ENCODE measurements at places on chromosomes 7 and 10. TPM values are rescaled to one million over a fixed set of nuclear protein-coding genes. Genes with fewer than 3 reads are reported as not detected.
A peak's percentile ranks its signal among the peaks of the same experiment; 100 is the strongest.

The PRKAR2B gene
- 12.0 TPM for total RNA-seq

The WNT2 gene
- total RNA-seq, result not detected

DNA sequence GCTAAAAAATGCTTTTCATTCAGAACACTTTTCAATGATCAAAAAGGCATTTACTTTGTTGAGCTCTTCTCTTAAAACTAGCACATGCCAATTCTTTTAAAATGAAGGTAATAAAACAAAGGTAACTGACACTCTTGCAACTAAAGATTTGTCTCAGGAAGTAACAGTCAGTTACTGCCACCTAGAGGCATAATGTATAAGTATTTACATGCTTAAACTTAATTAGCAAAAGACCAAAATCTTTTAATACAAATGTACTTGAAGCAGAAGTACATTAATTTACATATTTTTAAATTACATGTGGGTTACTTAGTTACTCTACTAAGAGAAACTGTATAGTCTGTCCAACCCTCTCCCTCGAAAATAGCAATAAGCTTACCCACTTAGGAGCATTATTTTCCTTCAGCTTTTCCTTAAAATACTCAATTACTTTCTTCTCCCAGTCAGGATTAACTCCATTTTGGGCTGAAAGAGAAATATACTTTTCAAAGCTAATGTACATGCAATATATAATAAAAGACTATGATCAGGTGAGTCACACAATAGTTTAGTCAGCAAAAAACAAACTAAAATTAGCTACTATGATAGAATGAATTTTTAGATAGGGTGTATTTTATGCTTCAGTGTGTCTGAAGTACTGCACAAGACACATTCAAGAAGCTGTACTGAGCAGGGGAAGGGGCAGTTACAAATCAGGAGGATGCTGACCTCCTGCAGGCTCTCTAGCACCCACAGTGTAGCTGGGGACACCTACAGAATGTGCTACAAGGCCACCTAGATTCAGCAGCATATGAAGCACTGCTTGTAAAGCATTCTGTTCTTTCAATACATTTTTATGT is 13.0 kb downstream of the MCMBP start:
- peak; percentile 70 for DNase-seq

- no peak for DNase-seq
These were observed 7.1 kb downstream of the MNX1 start for GRCh38 chr7:157003445-157003755.

DNA sequence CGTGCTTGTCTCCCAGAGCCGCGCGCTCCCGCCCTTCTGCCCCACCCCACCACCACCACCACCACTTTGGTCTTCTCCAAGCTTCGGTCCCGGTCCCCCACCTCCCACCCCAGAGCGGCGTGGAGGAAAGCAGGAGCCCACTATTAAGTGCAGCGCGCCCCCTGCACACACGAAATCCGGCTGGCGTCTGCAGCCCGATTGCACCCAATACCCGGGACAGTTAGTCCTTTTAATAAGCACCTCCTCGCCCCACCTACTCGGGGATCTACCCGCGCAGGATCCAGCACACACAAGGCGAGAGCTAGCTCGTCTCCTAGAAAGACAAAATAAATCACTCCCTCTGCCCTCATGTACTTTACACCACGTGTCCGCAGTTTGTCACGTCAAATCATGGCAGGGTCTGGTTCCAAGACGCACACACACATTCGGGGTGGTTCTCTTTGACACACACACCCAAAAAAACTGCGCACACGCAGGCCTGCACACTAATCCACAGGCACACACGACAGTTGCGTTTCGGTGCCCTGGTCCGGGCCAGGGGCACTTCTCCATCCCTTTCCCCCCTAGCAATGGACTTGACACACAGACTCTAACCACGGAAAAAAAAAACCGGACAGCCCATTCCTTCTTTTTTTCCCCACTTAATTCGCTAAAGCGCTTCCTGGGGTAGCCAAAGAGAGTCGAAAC is 1.6 kb downstream of the SFMBT2 start:
- DNase-seq, result no peak

- no peak for DNase-seq
These were observed 601.8 kb downstream of the GATA3 start for GRCh38 chr10:8656261-8656660.

DNA sequence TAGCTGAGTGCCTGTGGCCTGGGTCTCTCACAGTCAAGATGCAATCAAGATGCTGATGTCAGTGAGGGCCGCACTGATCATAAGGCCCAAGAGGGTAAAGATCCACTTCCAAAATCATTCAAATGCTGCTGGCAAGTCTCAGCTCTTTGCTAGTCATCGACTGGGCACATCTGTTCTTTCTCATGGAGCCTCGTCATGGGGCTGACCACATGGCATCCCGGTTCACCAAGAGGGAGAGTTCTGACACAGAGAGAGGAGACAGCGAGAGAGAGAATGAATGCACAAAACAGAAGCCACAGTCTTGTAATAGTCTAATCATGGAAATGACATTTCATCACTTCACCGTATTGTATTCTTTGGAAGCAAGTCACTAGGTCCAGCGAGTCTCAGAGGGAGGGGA is 1067.5 kb upstream of the C7orf33 start:
- no peak for DNase-seq

The NEURL1 gene
- total RNA-seq, result under 0.01 TPM

DNA sequence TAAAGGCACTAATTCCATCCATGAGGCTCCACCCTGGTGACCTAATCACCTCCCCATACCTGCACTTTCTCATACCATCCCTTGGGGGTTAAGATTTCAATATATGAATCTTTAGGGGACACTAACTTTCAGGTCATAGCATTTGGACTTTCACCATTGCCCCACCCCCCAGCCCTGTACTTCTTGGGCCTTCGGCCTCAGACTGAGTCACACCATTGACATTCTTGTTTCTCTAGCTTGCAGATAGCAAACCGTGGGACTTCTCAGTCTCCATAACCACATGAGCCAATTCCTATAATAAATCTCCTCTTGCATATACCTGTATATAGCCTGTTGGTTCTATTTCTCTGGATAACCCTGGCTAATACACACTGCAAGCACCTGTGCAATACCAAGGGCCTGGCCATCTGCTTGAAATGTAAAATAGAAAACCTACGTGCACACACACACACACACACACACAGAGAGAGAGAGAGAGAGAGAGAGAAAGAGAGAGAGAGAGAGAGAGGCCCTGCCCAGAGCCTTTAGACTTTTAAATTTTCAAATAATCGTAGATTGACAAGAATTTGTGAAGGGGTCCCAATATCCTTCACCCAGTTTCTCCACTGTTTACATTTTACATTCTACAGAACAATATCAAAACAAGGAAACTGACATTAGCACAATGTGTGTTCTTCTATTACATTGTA is 25.3 kb downstream of the ANXA8 start:
- DNase-seq, result no peak

DNA sequence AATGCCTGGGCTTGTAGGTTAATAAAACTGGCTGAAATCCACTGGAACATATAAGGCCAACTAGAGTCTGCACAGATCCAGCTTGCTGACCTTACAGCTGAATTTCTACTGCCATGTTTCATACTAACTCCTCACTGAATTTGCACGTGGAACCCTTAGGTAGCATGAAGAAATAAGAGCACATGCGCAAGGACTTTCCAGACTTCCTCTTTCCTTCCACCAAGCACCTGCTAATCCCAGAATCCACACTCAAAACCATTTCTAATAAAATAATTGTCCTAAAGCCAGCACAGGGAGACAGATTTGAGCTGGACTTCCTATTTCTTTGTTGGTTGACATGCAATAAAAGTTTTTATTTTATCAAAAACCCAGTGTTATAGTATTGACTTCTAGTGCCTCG is 46.8 kb downstream of the NPVF start:
- DNase-seq, result no peak

- DNase-seq, result no peak
These were observed 4.3 kb upstream of the C1GALT1 start for GRCh38 chr7:7178081-7178480.

DNA sequence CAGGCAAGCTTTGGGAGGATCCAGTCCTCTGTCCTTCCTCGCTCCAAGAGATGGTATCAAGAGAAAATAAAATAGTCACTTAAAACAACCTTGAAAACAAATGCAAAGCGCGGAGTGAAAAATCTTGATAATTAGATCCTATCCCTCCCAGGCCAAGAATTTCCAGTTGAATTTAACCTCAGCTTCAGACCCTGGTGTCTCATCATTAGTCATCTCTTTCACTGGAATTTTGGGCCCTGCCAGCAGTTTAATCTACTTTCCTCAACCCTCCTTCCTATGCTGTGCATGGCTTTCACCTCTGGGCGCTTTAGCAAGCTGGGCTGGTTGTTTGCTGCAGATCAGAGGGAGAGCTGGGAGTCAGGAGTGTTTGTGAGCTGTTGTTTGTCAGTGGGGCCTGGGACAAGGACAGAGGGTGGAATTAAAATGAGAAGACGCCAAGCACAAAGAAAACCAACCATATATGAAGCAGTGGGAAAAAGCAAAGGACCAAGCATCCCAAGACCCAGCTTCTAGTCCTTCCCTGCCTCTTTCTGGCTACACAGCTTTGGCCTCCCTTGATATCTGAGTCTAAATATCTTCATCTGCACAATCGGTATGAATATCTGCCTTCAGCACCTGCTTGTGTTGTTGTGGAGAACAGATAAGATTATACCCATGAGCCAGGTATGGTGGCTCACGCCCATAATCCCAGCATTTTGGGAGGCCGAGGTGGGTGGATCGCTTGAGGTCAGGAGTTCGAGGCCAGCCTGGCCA is 13.5 kb downstream of the MYOF start:
- peak; percentile 91 for DNase-seq

The LRRTM3 gene
- total RNA-seq, result not detected

The FMC1 gene
- 16.6 TPM for total RNA-seq

DNA sequence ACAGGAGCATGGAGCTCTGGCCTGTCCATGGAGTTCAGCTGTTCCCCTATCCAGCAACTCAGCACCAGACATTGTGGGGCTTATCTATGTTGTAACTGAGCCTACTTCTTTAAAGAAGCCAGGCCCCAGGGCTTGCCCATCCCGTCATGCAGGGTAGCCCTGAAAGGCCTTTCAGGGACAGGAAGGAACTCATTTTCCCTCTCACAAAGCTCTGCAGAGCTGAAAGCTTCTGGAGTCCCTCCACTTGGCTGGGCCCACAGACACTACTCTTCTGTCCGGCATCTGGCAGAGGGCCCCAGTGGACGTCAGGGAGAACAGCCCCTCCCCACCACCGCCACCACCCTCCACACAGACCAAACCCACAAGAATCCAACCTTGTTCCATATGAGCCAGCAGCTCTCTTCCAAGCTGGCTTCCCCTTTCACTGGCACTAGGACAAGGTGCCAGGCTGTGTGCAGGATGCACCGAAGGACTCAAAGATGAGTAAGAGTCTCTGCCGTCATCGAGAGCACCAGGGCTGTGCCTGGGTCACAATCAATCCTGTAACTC is 33.1 kb downstream of the DENND2A start:
- no peak for DNase-seq

The DIP2C gene
- 13.4 TPM for total RNA-seq

DNA sequence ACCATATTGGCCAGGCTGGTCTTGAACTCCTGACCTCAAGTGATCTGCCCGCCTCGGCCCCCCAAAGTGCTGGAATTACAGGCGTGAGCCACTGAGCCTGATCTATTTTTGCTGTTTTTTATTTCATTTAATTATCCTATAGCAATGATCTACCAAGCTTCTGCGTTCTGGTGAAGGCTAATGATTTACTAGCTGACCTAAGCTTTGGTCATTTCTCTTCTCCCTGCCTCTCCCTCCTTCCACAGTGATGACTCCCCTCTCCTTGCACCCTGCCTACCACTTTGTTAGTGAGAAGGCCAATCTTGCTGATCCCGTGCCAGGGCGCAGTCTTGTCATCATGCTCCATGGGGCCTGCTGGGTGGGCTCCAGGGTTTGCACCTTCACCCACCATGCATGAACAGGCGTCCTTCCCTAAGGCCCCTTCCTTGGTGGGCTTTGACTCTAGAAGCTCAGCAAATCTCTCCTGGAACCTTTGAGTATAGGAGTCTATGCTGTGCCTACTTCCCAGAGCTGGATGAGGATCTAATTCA is 11.9 kb upstream of the ZCCHC24 start:
- DNase-seq, result no peak

- no peak for DNase-seq
These were observed 59.5 kb upstream of the PRPS1L1 start for GRCh38 chr7:18087026-18087686.

The AKR1E2 gene
- total RNA-seq, result 16.6 TPM

- DNase-seq, result no peak
These were observed 12.4 kb downstream of the CALHM2 start for GRCh38 chr10:103439776-103440175.

DNA sequence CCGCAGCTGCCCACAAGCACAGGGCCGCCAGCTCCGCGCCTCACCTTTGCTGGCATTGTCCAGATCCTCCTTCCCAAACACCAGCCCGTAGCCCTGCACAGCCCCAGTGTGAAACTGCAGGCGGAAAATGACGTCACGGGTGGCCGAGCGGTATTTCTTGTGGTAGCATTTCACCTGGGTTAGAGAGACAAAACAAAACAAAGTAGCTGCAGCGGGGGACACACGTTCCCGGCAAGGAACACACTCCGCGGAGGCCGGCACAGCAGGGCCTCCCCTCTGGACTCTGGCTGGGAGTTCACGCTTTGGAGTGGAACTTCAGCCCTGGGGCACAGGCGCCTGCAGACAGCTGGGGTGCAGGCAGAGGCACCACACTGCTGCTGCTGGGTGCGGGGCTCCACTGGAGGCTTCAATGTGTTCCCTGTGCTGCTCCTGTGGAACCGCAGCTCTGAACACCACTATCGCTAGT is 181.1 kb downstream of the TNS3 start:
- no peak for DNase-seq

The ANKRD30A gene
- not detected for total RNA-seq

DNA sequence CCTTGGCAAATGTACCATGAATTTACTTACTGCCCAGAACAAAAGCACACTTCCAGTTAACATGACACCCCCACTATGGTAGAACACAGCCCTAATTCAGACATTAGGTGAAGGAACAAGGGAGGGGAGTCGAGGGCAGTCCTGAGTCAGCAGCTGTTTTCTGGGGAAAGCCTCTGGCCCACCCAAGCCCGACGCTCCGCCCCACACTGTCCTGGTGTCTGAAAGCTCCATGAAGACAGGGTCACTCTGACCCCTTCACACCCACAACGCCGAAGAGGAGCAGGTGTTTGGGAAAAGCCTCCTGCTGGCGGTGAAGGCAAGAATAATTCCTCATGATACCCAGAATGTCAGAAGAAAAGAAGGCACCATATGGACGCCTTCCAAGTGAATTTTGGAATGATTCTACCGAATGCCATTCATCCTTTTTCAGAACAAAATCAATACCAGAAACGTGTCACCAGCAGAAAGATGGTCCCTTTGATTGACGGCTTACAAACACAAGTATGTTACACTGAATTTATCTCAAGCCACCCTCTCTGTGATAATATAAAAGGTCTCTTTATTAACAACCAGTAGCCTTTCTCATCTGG is 172.1 kb downstream of the DIP2C start:
- no peak for DNase-seq

DNA sequence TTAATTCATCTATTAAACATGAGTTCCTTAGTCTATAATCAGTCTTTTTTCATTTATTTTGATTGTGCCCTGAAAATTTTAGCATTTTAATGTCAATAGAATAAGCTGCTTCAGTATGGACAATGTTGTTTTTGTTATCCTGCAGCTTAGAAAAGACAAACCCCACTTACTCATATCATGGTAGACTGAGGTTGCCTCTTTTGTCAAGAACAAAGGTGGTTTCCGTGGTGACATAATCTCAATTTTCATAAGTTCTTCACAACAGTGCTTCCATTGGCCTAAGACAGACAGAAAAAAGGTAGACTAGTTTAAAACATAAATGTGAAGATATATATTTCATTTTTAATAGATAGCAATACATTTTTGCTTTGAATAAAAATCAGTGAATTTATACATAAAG is 69.1 kb downstream of the RTKN2 start:
- DNase-seq, result no peak

The FLNC gene
- 130 TPM for total RNA-seq

- no peak for DNase-seq
These were observed 16.5 kb upstream of the PRKAG2 start for GRCh38 chr7:151893405-151893923.

Data from dermis microvascular lymphatic vessel endothelial cell (primary cell).